NCI-H345 (cell line): ENCODE measurements at places on chromosomes 2 and 18.
A peak's percentile ranks its signal among the peaks of the same experiment; 100 is the strongest.

- DNase-seq, result no peak
Observed at GRCh38 chr2:223956300-223956699, 963 bp upstream of the MRPL44 start.

DNA sequence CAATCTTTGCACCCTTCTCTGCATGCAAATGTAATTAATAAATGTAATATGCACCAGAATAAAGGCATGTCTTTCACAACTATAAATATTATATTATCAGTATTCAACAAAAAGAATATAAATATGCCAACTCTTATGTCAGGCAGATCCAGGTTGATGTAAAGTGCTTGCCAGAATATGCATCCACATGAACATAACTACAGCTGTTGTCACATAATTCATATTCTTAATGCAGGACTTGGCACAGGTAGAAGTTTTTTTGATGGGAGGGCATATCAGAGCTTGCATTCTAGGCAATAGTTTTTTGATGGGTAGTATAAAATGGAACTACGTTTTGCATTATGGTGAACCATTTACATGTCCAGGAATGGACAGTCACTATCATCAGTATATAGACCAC lies 544.3 kb downstream of the ZNF804A start:
- no peak for DNase-seq

DNA sequence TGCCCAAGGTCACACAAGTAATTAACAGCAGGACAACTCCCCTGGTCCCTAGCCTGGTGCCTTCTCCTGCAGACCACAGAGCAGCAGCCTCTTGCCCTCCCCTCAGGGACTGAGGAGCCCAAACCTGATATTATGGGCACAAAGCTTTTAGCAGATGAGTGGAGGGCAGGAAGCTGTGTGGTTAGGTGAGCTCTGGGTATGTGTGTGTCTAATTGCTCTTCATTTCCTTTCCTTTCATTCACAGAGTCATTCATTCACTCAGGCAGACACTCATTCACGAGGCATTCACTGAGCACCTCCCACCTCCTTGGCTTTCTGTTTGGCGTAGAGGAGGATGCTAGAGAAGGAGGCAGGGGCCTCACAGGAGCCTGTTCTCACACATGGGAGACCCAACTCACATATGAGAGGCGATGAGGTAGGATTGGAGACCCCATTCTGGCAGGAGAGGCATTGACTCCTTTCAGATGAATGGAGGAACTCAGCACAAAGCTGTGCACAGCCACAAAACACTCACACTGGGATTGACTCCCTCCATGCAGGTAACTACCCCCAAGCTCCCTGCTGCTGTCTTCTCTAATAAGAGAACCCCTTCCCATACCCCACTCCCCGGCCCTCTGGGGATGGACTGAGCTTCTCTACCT lies 306.8 kb upstream of the SKOR2 start:
- DNase-seq, result no peak

GRCh38 chr2:30653847-30654246 lies 153.4 kb downstream of the CAPN13 start:
- DNase-seq, result no peak

DNA sequence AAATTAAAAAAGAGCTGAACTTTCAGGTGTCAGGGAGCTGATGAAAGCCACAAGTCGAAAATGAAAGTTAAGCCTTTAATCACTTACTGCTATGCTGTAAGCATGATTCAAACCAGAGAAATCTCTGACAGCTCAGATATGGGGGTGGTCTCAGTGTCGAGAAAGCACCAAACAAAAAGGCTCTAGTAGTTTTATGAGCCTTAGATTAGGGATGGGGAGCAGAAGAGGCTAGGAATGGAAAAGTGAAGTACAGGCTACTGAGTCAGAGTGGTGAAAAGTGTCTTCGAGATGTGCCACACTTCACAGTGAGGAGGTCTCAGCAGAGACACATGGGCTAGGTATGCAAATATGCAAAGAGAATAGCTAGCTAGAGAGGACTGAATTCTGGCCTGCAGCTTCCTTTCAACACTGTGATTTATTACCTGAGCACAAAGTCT lies 482.2 kb downstream of the SPAG16 start:
- no peak for DNase-seq

GRCh38 chr2:112251271-112251670 lies 3.6 kb downstream of the ZC3H8 start:
- DNase-seq, result no peak

DNA sequence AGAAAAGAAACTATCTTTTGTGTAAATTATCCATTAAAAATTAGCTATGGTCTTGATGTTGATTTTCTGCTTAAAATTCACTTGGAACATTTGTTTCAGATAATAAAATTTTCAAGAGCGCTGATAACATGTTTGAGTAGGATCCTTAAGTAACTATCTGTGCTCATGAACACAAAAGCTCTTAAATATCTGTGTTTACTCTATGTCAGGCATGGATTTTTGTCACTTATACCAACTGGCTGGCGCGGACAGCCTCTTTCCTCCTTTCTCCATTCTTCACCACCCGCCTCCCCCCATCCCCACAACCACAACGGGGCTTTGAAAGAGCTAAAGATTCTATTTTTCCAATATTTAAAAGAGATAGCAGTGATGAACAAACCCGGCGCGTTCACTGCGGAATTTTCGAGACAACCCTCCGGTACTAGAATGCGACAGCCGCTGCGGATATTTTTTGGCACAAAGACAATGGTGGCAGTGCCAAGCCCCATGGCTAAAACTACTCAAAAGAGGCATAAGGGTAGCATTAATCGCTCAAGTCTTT lies 181.5 kb downstream of the TCF4 start:
- peak; percentile 84 for DNase-seq

- DNase-seq, result no peak
Observed at GRCh38 chr2:42804338-42804737, 12.0 kb upstream of the HAAO start.

DNA sequence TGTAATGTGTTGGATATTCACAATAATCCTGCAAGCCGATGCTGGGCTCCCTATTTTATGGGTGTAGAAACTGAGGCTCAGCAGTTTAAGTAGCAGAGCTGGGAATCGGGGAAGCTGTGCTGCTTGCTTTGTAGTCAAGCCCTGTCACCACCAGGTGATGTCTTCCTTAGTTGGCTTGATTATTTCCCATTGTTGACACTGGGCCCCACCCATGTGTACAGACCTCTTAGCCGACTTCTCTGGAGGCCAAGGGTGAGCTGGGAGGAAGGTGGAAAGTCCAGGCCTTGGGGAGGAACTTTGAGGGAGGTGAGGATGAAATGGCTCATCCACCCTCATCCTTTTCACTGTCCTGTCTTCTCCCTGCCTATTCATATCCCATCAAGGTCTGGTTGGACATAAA lies 60.0 kb downstream of the CAPN13 start:
- no peak for DNase-seq

DNA sequence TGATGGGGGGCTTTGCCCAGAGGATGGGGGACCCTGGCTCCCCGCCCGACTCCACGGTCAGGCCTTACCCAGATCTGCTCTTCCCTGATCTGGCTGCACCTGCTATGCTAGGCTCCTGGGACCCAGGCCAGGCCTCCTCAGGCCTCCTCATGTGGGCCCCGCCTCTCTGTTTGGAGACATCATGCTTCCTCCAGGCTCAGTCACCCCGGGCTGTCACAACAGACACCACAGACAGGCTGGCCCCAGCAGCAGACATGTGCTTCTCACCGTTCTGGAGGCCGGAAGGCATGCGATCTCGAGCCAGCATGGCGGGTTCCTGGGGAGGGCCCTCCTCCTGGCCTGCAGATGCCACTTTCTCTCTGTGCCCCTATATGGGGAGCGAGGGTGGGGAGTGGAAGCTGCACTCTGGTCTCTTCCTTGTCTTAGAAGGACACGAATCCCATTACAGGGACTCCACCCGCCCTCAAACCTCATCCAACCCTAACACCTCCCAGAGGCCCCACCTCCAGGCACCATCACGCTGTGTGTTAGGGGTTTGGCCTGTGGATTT lies 10.8 kb upstream of the NEU4 start:
- no peak for DNase-seq

GRCh38 chr2:48459466-48459865 lies 70.5 kb upstream of the STON1 start:
- no peak for DNase-seq

GRCh38 chr18:72762515-72763122 lies 105.2 kb downstream of the NETO1 start:
- DNase-seq, result peak; percentile 77
